ENCODE measurements at places on chromosomes 2 and 18.

DNA sequence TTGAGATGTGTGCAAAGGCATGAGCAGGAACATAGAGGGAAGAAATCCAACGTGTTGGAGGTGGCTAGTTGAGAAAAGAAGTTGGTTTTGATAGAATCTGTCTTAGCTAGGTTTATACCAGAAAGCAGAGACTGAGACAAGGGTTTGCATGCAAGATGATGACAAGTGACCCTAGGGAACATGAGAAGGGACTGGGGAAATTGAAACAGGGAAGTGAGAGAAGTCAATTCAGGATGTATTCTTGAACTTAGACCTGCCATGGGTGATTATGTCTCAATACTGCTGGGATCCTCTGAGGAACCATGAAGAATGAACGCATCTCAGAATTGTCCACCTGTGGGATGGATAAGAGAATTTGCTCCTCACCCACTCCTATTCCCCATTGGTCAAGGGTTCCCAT is 20.5 kb downstream of the IL36A start:
- no peak for DNase-seq

DNA sequence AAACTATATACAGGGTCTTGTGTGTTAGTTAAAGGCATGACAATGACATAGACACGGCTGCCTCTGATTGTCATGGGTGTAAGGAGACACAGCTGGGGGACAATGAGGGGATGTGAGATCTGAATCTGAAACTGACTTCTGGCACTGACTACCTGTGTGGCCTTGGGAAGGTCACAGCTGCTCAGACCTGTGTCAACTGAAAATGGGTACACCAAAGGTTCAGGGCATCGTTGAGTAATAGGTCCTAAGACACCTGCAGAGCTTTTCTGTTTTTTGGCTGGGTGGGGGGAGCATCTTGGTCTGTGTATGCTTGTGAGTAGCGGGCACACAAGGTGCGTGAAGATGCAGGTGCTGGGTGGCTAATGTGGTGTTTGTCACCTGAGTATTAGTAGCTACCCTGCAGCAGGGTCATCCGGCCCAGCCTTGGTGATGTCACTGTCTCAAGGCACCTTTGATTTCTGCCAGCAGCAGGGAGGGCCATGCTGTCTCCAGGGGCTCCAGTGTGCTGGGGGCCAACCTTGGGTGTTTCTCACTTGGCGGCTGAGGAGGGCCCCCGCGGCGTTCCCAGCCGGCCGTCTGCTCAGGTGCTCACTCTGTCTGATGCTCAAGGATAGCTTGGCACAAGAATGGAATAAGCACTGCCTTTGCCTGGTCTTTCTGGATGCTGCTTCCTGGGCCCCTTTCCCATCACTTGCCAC is 53.1 kb upstream of the HS6ST1 start:
- no peak for DNase-seq

- no peak for DNase-seq
Observed at GRCh38 chr2:100334929-100335328, 12.6 kb upstream of the LONRF2 start.

GRCh38 chr2:122710049-122710448 is 954.6 kb downstream of the TSN start:
- DNase-seq: no peak

DNA sequence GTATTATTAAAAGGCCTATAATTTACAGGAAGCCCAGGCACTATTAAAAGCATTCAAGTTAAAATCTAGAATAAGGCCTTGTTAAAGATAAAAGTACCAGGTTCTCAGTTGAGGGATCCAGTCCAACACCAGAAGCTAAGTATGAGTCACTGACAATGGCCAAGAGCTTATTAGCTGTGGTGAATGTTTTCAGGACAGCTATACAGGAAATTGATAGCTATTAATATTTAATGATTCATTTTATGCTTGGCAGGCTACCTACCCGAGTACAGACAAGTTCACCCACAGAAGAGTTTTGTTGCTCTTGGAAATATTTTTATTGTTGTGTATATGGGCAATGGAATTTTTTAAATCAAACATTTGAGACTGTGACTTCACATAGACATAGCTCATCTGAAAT is 729.6 kb upstream of the ZNF804A start:
- DNase-seq: no peak

DNA sequence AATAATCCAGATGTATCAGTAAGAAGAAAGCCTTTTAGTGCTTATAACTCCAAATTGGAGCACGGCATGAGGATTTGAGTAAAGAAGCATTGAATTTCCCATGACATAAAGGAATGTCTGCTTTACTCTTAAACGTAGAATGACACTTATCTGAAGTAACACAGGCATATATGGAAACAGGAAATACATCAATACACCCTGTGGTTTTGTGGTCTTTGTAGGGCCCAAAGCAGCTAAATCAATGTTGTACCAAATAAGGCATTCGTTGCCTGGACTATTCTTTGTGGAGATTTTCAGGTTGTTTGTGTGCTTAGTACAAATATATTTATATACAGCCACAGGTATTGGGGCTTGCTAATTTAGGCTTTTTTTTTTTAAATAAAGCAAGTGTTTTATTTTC is 660.5 kb downstream of the LRRTM4 start:
- DNase-seq: no peak

DNA sequence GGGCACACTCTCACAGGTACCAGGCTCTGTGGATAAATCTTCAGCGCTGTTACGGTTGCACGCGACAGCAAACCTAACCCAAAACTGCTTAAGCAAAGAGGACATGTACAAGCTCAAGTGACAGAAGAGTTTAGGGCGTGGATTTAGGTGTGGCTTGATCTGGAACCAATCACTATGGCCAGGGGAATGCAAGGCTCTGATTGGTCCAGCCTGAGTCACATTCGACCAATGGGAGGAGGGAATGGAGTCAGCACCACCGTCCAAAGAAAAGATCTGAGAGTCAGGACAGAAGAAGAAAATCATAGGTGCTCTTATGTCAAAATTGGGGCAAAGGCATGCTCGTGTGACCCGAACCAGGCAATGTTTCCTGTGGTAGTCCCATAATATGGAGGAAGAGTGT is 139.0 kb downstream of the TRIM43 start:
- no peak for DNase-seq

- no peak for DNase-seq
Observed at GRCh38 chr2:45890819-45891218, 239.3 kb downstream of the PRKCE start.

DNA sequence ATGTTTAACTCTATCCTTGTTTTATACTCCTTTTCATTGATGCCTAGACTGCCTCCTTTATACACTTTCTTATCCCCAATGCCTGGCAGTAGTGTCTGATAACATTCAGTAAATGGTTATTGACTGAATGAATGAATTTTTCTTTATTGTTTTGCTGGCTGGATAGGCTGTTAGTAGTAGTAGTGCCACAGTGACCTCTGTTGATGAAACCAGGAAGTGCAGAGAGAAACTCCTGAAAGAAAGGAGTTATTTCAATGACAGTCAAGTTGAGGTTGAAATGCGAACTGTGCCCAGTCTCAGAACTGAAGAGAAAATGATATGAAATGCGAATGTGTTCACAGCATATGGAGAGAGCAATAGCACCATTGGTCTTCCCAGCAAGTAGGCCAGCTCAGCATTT is 26.8 kb upstream of the SLC9A2 start:
- no peak for DNase-seq

GRCh38 chr2:15107137-15107536 is 454.0 kb downstream of the NBAS start:
- DNase-seq: no peak

DNA sequence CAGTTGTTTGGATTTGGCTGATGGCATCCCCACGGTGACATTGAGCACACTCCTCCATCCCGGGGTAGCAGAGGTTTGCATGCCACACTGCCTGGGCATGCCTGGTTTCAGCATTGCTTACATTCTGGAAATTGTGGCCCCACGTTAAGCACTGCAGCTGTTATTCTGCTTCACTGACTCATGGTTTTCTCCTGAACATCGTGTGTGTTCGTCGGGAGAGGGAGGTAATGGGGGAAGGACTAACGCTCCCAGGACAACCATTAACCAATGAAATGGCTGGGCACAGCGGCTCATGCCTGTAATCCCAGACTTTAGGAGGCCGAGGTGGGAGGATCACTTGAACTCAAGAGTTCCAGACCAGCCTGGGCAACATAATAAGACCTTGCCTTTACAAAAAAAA is 28.2 kb upstream of the YWHAQ start:
- DNase-seq: no peak

GRCh38 chr2:62999905-63000304 is 50.7 kb upstream of the OTX1 start:
- DNase-seq: no peak

- DNase-seq: no peak
Observed at GRCh38 chr18:24500217-24500616, 39.8 kb downstream of the HRH4 start.

GRCh38 chr2:44705356-44705755 is 236.1 kb upstream of the SIX3 start:
- DNase-seq: no peak

- no peak for DNase-seq
Observed at GRCh38 chr2:8204711-8205110, 477.1 kb upstream of the ID2 start.

DNA sequence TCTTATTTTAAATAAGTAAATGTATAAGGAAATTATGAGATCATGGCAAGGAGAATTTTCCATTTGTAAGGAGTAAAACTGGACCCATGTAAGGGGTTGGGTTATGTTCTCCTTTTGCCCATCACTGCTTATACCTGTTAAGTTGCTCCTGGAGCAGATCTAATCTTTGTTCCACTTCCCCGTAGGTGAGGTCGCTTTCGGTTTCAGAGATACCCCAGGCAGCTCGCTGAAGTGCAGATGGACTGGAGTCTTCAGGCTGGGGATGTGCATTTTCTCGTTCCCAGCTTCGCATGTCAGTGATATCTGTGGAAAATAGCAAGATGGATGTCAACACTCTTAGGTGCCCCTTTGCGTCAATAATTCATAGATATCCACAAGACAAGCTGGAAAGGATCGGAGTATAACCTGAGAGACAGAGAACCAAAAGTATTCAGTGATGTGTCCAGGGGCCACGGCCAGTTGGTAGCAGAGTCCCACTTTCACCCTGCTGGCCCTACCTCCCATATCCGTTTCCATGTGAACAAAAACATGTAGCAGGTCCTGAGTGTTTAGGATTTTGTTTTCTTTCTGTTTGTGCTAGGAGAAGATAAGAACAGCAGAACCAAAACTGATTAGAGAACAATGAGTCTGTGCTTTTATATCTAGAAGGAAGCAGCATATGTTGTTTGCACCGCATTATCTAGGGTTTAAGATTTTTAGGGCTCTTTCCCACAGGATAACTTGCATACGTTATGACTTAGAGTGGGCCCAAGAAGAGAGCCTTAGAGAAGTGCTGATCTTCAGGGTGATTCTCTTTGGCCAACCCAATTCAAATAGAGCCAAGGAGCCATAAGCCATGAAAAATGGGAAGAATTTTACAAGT is 36.0 kb downstream of the GCA start:
- no peak for DNase-seq

DNA sequence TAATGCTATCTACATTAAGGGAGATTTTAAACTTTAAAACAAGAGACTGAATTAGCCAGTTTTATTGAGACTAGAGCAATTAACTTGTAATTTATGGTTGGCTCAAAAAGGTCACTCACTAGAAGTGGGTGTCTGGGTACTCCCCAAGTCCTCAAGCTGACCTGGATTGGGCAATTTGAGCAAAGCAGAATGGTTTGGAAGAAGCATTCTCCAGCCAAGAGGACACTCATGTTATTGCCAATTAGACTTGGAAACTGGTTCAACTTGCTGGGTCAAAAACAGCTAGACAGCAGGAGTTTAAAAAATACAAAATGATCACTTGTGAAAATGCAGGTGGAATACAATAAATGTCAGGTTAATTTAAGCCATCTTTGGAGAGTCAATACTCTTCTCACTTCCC is 29.5 kb upstream of the MYO1B start:
- no peak for DNase-seq

GRCh38 chr2:196275646-196276352 is 104.4 kb upstream of the STK17B start:
- DNase-seq: no peak

GRCh38 chr2:12727641-12728040 is 10.9 kb downstream of the TRIB2 start:
- no peak for DNase-seq

- DNase-seq: no peak
Observed at GRCh38 chr18:43870626-43871025, 593.3 kb upstream of the SYT4 start.

DNA sequence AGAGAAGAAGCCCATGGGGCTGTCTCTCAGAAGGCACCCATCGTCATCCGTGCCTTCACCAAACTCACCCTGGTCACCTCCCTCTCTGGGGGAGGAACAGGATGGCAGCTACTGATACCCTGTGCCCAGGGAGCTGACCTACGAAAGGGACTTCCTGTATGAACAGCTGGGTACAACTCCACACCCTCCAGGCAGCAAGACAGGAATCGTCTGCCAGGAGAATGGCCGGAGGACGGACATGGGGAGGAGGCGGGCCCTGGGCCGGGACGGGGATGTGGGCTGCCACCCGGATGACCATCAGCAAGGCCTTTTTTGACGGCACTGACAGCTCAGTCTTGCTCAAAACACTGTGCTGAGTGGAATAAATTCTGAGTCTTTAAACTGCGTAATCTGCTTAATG is 243.6 kb downstream of the HDAC4 start:
- DNase-seq: no peak

- DNase-seq: no peak
Observed at GRCh38 chr18:43720041-43720440, 442.8 kb upstream of the SYT4 start.

- DNase-seq: no peak
Observed at GRCh38 chr18:31439807-31440325, 7.7 kb upstream of the DSG3 start.

DNA sequence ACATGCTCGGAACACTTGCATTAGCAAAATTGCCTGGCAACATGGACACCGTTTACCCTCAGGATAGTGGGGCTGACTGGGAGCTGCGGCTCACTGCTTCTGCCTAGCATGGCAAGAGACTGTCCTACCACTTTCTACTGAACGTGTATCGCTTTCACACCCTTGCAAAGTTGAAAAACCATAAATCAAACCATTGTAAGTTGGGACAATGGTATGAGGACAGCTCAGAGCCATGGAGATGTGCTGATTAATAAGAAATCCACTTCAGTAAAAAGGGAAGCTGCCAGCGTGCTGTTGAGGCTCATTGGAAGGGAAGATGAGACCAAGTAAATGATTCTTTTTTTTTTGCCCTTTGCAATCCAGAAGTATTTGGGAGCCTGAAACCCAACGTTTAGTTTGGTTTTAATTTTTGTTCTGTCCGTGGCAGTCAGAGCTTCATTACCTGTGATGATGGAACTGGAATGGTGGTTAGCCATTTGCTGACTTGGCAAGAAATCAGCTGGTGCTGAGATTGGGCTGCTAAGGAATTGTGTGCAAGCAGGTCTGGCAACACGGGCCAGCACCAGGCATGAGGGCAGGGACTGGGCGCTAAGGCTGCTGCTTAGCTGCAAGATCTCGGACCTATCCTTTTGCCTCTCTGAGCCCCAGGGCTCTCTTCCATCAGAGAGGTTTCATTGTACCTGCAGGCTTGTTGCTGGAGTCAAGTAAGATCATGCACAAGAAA is 75.5 kb upstream of the HS6ST1 start:
- DNase-seq: no peak

DNA sequence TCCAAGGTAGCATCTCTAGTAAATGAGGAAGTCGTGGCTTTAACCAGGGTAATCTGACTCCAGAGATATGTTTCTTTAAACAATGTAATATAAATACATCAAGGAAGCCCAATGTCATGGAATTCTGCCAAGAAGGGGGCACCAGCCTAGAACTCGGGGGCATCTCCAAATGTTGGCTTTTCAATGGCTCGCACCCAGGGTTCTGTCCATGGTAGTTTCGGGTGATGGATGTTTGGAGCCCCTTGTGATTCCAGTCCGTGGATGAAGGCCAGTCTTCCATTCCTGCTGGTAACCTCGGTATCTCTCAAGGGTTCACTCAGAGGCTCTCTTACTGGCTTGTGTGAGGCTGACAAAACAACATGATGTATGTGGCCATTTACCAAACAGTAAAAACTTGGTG is 91.7 kb upstream of the SPHKAP start:
- DNase-seq: no peak
